ENCODE measurements at places on chromosomes 3 and 15.
A peak's percentile ranks its signal among the peaks of the same experiment; 100 is the strongest.

DNA sequence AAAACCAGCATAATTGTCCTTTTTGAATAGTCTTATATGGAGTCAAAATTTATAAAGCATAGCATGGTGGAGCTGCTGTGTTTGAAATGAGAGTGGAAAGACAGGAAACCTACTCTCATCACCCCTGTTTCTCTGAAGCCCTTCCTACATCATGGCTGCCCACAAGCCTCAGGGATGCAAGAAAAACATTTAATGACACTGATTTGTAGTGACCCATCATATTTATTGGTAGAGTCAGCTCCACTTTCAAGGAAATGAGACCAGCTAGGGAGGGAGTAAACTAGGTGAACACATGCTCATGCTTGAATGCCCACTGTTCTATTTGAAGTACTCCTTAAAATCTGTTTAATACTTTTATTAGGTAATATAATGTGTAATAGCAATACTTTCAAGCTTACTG is 494.3 kb upstream of the KCNMB2 start:
- no peak for DNase-seq

DNA sequence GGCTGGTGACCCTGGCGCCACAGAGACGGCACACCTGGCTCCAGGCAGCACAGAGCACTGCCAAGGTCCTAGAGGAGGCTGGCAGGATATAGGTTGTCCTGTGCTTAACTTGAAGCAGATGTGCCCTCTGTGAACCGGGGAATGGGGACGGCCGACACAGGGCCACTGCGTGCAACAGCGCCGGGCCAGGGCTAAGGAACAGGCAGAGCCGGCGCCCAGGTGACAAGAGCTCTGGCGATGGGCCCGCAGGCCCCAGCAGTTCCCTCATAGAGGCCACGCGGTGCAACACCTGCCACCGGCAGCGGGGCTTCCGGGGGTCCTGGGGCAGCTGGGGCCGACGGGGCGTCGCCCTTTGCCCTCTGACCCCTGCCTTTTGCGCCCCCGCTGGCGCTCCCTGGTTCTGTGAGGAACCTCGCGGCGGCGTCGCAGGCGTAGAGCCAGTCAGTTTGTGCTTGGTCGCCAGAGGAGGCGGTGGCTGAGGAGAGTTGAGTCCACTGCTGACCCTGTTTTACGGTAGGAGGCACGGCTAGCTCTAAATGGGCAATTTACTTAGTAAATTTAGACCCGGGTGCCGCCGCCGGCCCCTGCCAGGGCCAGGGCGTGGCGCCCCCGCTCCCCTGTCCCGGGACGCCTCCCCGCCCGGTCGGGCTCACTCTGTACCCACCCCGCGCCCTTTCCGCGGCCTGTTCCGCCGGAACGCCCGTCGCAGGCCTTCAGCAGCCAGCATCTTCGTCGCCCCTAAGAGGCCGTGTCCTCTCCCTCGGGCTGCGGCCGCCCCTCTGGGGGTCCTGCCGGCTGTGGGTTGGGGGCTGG is at the start of gene NPAP1:
TSS of gene NPAP1 (plus strand) at position 444 of the 813 bp plus-strand sequence. CDS start at position 537, 93 bp downstream.
- DNase-seq, result no peak

GRCh38 chr15:41984622-41985021 is 12.3 kb upstream of the EHD4 start:
- DNase-seq, result no peak

DNA sequence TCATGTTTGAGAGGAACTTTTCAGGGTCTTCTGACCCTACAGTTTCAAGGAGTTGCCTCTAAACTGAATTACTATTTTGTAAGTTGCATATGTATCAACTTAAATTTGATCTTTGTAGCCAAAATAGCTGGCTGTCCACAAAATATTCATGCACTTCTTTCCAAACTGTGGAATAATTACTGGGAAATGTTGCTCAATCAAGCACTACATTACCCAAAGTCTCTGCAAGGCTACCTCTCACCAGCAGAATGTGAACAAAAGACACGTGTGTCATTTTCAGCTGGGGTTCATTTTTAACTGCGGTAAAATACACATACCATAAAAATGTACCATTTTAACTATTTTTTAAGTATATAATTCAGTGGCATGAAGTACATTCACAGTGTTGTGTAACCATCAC is 320.4 kb downstream of the CTNNB1 start:
- no peak for DNase-seq

DNA sequence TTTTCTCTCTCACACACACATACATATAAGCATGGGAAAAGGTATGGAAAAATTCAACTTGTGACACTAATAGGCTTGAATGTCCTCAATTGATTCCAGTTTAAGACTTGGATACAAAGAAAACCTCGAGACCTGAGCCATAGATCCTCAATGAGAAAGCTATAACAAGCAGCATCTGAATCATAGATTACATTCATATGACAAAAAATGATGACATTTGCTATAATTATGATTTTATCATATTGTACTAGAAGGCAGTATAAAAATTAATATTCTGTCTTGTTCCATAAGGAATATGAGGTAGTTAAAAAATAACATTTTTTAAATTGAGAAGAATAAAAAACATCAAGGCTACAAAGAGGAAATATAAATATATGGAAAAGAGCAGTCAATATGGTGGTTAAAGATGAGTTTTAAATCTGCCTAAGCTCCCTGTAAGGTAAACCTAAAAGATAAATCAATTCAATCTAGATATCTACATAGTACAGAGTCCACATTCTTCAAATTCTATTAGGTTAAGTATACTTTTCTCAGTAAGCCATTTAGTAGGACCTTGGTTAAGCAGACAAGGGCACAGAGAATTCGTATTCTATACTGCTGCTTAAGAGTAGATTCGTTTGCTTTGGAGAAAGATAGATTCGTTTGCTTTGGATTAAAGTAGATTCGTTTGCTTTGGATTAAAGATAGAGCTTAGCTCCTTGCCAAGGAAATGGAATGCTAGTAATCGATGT is 175.7 kb downstream of the STAG1 start:
- DNase-seq, result no peak

- no peak for DNase-seq
Measured at GRCh38 chr15:67403428-67404154, 117.3 kb upstream of the C15orf61 start.

- DNase-seq, result peak; percentile 74
Measured at GRCh38 chr3:170358042-170359010, 811 bp downstream of the SKIL start.

- DNase-seq, result no peak
Measured at GRCh38 chr3:197468167-197468566, 87.6 kb downstream of the BDH1 start.

GRCh38 chr15:84953726-84954125 is 27.9 kb upstream of the PDE8A start:
- no peak for DNase-seq

GRCh38 chr15:39785139-39785538 is 2.5 kb upstream of the FSIP1 start:
- DNase-seq, result no peak

- no peak for DNase-seq
Measured at GRCh38 chr3:30500666-30501399, 105.6 kb upstream of the TGFBR2 start.

- DNase-seq, result no peak
Measured at GRCh38 chr3:98223907-98224672, 40.0 kb upstream of the OR5H6 start.

DNA sequence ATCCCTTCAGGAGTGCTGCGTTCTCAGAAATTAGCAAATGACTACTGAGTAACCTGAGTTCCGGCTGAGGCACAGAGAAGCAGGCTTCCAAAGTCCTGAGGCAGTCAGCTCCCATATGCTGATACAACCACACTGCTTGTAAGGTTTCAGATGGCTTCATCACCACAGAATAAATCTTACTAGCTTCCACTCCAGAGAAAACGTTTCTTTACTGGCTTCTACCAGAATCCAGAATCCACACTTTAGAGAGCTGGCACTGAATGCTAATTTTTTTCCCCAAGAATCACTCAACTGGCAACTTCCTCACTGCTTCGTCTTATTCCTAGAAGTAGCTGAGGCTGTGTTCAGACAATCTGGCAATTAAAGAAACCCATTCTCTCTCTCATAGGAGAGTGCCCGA is 21.4 kb downstream of the TAMM41 start:
- DNase-seq, result peak; percentile 7

GRCh38 chr3:172158741-172159140 is 119.4 kb downstream of the FNDC3B start:
- no peak for DNase-seq

GRCh38 chr3:149415484-149415883 is 38.0 kb upstream of the TM4SF1 start:
- no peak for DNase-seq

- no peak for DNase-seq
Measured at GRCh38 chr3:169255511-169255910, 408.0 kb downstream of the MECOM start.

DNA sequence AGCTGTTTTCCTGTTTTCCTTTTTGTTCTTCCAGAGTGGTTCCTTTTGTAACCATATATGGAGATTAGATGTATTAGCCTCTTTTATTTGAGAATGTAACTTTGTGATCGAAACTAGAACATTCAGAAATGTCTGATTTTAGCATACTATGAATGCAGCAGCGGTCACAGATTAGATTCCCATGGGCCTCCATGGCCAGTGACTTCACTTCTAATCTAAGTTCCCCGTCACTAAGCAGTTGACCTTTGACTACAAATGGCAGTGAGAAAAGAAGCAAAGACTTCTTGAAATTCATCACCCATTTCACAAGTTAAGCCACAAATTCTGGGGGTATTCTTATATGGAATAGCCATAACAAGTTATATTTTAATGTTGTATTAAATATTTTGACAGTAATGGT is 114.6 kb upstream of the FLNB start:
- no peak for DNase-seq

DNA sequence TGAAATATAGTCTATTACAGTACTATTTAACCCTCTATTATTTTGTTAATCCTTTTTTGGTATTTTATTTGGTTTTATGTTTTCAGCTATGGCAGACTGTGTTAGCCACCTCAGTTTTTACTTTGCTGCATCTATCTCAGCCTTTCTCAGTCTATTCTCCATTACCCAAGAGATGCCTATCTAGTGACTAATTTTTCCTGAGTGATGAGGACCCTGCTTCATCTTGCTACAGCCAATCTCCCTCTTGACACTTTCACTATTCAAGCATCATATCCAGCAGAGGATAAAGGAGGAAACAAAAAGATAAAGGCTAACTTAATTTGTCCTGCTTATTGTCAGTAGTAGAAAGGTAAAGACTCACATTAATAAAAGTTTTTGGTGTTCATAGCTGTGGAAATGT is 141.8 kb upstream of the NECTIN3 start:
- DNase-seq, result no peak

DNA sequence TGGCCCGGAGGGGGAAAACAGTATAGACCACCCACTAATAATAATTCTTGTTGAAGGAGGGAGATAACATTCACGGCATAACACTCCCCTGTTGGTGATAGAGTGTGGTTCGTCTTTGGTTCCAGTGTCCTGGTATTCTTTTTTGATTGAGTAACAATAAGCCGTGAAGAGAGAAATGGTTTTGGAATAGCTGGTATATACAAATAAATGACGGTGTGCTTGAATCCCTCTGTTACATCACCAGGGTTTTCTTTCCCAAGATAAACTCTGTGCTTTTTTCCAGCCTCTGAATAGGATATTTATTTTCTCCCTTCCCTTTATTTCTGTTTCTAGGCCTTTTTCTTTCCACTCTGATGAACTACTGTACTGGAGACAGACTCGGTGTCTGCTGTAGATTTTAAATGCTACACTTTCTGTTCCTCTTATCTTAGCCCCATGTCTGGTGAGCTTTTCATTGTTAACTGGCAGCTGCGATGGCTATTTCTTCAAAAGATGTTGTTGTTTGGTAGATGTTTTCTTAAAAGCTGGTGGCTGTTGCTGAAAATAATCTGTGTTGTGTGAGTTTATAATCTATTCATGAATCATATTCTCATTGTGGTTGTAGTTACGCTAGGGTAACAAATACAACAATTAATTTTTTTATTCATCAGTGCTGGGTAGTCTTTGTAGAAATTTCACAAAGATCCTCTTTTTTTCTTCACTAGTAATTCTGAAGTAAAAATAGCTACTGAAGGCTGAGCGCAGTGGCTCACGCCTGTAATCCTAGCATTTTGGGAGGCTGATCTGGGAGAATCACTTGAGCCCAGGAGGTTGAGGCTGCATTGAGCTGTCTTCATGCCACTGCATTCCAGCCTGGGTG is 15.5 kb upstream of the SCAANT1 start:
- DNase-seq, result peak; percentile 10

- no peak for DNase-seq
Measured at GRCh38 chr15:98718426-98719136, 70.2 kb downstream of the IGF1R start.

DNA sequence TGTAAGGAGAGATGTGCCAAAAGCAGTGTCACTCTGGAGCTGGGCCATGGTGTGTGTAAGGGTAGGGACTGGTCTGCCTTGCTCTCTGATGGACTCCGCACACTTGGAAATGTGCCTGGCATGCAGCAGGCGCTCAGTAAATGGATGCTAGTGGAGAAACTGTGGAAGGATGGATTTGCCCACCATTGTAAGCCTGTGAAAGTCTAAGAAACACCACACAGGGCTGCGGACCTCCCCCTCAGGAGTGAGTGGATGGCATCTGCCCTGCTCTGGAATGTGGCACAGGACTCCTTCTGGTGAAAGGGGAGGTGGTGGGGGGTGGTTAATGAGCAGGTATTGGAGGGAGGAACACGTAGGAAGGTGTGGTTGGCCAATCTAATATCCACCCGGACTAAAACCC is 62.2 kb upstream of the ACAN start:
- no peak for DNase-seq

GRCh38 chr15:69357773-69358771 is 56.1 kb upstream of the KIF23 start:
- DNase-seq, result no peak

DNA sequence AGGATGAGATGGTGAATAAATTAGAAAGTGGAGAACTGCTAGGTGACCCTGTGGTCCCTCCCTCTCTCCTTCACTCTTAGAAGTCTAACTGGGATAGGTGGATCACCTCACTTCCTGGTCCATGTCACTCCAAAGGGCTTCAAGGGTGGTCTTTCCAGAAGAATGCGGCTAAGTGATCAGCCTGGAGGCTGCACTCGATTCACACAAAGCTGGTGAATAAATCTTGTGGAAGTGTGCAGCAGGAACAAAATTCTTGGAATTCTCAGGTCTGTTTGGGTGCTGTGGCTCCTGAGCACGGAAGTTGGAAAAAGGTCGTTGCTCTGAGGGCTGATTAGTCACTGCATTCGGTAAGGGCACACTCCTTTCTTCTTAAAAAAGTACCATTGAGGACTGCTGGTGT is 46.3 kb downstream of the GASK1A start:
- DNase-seq, result no peak

DNA sequence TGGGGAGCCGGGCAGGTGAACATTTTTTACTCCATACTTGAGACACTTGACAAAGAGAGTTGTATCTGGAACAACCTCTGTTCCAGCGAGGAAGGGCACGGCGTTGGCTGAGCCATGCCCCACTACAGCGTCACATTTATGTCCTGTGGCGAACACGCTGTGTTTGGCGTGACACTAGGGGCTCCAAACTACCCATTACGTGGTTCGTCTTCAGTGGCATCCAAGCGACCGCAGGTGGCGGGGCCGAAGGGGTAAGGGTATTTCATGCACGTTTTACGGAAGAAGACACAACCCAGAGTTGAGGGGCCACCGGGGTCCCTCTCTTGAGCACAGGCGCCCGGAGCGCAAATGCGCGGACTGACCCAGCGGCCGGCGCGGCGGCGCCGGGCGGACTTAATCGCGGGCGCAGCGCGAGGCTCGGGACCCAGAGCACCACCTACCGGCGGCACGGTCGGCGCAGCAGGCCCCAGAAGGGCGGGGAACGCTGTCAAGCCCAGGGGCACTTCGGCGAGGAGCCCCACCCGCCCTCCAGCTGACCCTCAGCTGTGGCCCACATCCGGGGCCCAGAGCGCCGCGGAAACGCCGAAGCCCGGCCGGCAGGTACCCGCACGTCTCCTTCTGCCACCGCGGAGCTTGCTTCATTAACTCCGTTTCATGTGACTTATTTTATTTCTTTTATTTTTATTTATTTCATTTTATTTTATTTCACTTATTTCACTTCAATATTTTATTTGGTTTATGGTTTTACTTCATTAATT is 36.4 kb upstream of the TRIM71 start:
- peak; percentile 71 for DNase-seq
